ENCODE measurements at places on chromosomes 7 and 10.

GRCh38 chr10:34886906-34887642, 72.0 kb upstream of the PARD3 start:
- DNase-seq = no peak

DNA sequence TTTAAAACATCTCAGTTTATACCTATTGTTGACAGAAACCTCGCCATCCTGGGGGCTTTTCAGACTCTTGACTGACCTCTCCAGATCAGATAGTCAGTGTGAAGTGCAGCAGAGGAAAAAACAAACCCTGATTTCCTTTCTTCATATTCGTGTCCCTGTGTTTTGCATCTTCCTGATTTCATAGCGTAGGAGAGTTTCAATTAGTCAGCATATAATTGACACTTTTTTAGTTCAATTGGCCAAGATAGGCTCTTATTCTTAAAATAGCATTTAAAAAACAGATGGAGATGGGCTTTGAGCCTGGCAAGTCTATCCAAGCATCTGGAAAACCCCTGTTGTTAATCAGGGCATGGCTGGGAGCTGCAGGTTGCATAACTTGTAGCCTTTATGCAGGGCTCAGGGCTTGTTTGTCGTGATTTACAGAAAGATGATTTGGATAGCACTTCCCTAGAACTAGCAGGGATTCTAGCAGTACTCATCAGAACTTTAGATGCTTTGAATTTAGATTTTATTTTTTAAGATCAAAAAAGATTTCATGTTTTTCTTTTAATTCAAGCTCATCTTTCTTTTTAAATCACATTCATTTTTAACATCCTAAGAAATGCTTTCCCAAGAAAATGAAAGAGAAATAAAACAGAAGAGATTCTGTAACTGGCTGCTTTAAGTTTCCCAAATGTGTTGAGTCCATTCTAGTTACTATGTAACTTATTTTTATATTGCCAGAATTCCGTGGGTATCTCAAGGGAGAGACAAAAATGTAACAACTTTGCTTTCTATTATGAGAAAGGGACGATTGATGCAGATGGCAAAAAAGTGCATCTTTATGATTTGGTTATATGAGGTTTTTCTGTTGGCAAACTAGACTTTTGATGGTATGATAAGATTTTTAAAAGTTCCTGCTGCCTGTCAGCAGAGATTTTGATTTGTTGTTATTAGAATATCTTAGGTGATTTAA, 270.8 kb upstream of the FZD8 start:
- DNase-seq = no peak

DNA sequence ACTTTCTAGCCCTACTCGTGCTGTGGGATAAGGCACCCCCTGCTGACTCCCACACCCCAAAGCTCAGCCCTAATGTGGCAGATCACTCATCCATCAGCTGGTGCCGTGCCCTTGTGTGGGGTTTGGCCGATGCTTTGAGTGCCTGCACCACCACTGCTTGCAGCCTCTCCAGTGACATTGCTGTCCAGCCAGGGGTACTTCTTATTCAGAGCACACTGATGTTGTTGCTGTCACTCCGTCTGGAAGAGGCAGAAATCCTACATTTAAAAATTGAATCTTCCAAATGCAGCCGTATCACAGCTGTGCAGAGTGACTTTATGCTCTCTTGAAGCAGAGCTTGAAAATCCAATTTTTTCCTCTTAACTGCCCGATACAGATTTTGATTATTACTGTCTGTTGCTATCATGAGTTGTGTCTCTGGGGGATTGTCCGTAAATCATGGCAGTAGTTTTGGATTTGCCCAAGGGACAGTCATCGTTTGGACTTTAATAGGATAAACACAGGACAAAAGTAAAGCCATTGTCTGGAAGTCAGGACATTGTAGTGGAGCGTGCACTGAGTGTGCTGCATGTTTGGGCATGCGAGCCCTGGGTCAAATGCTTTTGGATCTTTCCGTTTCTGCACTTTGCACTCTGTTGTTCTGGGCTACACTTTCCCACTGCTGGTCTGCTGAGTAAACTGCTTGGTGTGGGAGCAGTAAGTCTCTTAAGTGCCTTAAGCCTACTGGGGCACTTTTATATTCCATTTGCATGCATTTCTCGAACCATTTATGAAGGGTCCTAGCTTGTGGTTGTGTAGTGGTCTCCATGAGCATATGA, 128.2 kb downstream of the DOCK1 start:
- no peak for DNase-seq

- no peak for DNase-seq
These were observed 41.1 kb downstream of the RASGEF1A start for GRCh38 chr10:43225787-43226153.

DNA sequence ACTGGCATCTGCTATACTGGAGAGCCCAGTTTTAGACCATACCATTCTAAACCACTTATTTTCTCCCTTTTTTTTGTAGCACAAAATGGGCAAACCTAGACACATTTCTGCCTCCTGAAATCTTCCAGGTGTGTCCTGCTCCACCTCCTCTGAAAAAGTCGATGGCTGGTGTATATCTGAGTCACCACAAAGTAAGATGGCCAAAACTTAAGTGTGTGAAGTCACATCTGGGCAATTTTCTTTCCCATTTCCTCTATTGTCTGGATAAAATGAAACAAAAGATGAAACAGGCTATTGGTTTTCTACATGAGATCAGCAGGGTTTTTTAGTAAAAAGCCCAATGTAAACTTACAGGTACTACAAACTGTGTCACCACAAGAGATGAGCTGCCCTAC, 65.5 kb downstream of the OSBPL3 start:
- DNase-seq = no peak

DNA sequence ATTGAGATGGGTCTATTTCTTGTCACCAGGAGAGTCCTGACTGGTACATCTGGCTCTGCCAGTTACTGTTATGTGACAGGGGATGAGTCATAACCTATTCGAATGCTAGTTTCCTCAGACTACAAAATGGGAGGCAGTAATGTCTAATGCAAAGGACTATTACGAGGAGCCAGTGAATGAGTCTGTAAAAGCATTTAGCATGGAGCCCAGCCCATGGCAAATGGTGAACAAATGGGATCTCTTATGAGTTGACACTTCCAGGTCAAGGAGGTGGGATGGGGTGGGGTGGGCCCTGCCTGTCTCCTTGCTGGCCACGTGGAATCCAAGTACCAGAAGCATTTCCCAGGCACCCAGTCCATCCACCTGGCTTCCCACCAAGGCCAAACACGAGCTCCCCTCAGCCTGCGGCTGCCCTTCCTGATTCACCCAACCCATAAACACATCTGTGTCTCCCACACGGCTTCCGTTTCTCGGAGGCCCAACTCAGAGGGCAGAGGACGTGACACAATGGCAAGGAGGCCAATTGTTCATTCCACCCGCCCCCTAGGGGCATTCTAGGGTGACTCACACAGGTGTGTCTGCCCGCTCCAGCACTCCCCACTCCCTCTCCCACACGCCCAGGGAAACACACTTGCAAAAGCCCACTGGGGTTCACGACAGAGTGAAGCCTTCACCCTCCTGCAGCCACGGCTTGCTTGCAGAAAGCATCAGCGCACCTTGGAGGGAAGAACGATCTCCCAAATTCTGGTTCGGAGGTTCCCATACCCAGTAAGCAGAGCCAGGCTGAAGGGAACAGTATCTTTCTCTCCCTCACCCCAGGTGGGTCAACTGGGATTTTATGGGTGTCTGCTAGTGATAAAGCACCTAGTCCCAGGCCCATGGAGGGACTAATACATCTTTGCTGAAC, 109.8 kb downstream of the SH3PXD2A start:
- no peak for DNase-seq

- DNase-seq = no peak
These were observed 23.0 kb downstream of the SMKR1 start for GRCh38 chr7:129525225-129525862.

- DNase-seq = no peak
These were observed 491.0 kb downstream of the LRMDA start for GRCh38 chr10:75922435-75922834.

DNA sequence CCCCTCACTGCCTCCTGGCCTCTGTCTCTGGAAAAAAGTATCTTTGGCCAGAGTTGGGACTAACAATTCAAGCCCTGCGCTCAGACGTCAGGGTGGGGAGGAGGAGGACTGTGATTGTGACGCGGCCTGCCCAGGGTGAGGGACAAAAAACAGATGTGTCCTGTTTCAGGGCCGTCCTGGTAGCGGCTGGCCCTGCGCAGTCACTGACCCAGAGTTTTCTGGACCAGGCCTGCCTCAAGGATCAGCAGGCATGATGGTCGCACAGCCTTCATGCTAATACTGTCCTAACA, 110.1 kb downstream of the CYTH3 start:
- no peak for DNase-seq

- no peak for DNase-seq
These were observed 191.6 kb downstream of the FANK1 start for GRCh38 chr10:126087796-126088505.

DNA sequence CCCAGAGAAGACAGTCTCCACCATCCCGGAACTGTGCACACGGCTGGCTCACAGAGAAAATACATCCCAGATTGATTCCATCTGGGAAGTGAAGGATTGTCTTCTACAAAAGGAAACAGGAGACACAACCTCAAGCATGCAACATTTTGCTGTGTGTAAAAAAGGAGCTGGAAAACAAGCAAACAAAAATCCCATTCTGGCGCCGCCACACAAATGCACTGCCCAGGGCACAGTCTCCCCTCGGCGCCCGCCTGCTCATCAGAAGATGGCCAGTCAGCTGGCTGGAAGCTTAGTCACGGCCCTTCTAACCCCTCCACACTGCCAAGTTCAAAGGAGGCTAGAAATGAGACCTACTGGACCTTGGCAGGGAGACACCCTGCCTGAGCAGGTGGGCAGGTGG, 14.1 kb upstream of the CYTH3 start:
- DNase-seq = no peak

GRCh38 chr7:37216156-37216852, 232.4 kb downstream of the ELMO1 start:
- no peak for DNase-seq

GRCh38 chr10:287814-288213, 152.6 kb downstream of the ZMYND11 start:
- no peak for DNase-seq

- DNase-seq = no peak
These were observed 53.5 kb downstream of the EXOC6 start for GRCh38 chr10:92901819-92902251.

GRCh38 chr7:136312592-136312991, 335.4 kb upstream of the MTPN start:
- no peak for DNase-seq

GRCh38 chr10:44397476-44398225, 12.8 kb upstream of the CXCL12 start:
- DNase-seq = no peak

GRCh38 chr10:42937048-42937447, 139.8 kb upstream of the RET start:
- no peak for DNase-seq

DNA sequence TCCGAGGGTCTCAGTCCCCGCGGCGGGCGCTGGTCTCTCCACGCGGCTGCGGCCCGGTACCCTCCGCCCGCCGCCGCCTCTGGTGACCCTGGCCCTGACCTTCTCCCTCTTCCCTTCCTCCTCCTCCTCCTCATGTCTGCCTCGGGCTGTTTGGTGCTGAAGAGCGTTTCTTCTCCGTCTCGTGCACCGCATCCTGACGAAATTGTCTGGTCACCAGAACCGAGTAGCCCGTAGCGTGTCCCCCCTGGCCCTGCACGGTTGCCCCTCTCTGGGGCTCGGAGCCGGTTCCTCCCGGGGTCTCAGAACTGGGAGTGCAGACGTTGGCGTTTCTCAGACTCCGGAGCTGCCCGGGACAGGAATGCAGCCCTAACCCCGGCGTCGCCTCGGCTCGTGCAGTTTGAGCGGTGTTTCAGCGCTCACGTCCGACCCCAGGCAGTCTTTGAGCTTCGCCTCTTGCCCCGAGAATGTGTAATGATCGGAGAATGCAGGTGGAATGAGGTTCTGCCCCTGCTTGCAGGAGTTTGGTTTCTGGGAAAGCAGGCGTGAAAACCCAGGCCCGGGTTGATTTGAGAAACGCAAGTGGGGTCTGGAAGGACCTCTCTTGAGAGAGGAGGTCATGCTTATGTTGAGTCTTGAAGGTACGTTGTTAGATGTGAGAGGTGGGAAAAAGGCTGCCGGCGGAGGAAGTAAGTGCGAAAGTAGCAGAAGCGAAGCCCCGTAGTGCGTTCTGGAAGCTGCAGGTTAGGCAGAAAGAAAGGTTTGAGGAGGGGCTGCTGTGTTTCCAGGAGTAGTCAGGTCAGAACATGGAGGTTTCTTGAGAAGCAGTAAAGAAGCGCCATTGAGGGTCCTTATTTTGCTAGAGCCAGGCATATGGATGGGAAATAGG, 743 bp downstream of the RBM17 start:
- DNase-seq = no peak

GRCh38 chr7:141290973-141291372, 217.1 kb downstream of the TMEM178B start:
- DNase-seq = no peak

- DNase-seq = no peak
These were observed 30.5 kb downstream of the ABCB1 start for GRCh38 chr7:87570178-87570577.

GRCh38 chr7:8035647-8036518, 67.3 kb downstream of the GLCCI1 start:
- DNase-seq = no peak

- no peak for DNase-seq
These were observed 7.7 kb downstream of the ZSCAN25 start for GRCh38 chr7:99624484-99624883.

DNA sequence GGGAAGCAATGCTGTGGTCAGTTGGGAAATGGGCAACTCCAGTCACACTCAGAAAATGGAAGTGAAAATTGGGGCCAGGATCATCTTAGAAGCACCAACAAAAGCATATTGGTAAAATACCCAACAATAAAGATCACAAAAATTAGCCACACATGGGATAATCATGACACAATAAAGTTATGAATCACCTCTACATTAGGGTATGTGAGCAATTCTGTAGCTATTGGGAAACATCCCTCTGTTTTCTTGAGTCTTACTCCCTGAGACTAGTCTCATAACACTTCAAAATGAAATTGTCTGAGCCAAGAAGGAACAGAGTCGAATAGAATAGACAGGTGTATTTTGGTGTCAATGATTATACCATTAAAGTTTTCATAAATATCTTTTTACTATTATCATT, 178.3 kb downstream of the DYNC1I1 start:
- no peak for DNase-seq

DNA sequence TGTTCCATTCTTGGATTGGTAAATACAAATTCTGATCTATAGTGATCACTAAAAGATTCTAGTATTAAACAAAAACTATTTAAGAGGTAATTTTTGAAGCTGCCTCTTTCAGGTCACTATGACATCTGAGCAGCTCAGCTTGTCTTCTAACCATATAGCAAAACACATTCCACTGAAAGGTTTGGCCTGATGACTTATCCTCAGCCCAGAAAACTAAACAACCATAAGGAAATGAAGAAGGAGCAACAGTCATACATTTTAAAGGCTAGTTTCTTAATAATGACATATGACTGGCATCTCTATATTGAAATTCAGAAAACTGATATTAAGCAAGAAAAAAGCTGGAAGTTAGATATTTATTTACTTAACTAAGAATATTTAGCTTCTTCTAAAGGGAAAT, 24.6 kb downstream of the NT5C2 start:
- no peak for DNase-seq

DNA sequence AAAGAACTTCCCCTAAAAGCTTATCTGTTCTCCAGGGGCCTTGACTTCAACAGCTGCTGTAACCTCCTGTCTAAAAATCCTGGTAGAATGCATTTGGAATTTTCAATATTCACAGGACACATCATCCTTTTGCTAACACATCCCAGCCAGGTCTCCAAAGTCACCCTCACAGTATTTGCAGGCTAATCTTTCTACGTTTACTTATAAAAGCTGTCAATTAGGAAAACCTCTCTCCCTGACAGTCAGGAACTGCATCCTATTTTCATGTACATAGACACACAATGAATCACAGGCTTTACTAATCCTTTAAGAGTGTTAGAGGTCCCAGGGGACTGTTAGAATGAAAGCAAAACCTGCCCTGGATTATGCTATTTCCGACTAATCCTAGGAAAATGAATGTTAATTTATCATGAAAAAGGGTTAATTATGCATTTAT, 102.2 kb downstream of the GFRA1 start:
- DNase-seq = no peak

Measured in substantia nigra (tissue), 51 donors.